ENCODE measurements at places on chromosomes 7 and 10.

DNA sequence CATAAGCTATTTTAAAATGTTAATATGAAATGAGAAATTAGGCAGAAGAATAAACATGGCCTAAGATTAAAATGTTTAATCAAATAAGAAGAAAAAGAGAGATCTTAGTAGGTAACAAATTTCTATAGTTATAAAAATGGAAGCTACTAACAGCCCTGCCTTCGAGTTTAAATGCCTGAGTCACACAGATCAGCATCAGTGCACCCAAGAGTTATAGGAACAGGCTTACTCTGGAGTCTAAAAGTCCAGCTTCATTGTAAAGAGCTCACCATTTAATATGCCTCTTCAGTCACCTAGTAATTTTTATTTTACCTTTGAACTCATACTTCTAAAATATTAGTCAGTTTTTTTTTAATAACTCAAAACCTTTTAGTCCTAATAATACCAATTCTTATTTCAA is 52.6 kb downstream of the BRI3 start:
- no peak for DNase-seq

GRCh38 chr7:100071018-100071723 is 10.4 kb downstream of the ZNF3 start:
- no peak for DNase-seq

GRCh38 chr10:33753389-33753788 is 418.9 kb upstream of the NRP1 start:
- no peak for DNase-seq

DNA sequence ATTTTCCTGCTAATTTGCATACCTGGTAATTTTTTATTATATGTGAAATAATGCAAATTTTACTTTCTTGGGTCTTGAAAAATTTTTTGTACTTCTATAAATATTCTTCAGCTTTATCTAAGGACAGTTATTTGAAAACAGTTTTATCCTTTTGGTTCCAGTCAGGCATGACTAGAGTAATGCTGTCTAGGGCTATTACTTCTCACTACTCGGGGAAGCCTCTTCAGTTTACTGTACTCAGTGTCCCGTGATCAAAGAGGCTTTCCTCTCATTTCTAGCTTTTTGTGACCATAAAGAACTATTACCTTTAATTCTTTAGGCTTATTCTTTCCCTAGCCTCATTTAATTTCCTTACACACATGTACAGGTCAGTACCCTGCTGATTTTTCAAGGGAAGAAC is 153.8 kb upstream of the HDAC9 start:
- DNase-seq, result no peak
